ENCODE measurements at places on chromosomes 5 and 9. TPM values are rescaled to one million over a fixed set of nuclear protein-coding genes. Genes with fewer than 3 reads are reported as not detected.

GRCh38 chr5:129171194-129171944, 76.8 kb downstream of the ISOC1 start:
- no peak for DNase-seq

GRCh38 chr9:14690948-14691730, 2.1 kb downstream of the ZDHHC21 start:
- DNase-seq, result no peak

GRCh38 chr5:118185018-118185417, 803.3 kb downstream of the DTWD2 start:
- DNase-seq, result no peak

GRCh38 chr9:33185406-33185805, 18.3 kb upstream of the B4GALT1 start:
- no peak for DNase-seq

IFNA2 gene
- not detected for total RNA-seq

GNA14 gene
- 11.3 TPM for total RNA-seq
